Adipocyte (in vitro differentiated cells): ENCODE measurements at places on chromosomes 2 and 18.
A peak's percentile ranks its signal among the peaks of the same experiment; 100 is the strongest.

DNA sequence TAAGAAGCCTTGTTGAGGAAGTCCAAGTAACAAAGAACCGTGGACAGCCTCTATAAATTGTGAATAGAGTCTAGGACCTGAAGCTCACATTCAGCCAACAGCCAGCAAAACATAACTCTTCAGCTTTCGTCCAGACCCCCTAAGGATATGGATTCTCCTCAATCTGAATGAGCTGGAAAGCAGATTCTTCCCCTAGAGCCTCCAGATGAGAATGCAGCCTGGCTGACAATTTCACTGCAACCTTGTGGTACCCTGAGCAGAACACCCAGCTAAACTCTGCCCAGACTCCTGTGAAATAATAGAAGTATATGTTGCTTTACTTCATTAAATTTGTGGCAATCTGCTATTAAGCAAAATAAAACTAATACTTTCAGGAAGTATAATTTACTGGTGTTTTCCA, 483.5 kb upstream of the SLC8A1 start:
- DNase-seq, result no peak

GRCh38 chr2:137231628-137232027, 466.3 kb downstream of the THSD7B start:
- DNase-seq, result no peak

- no peak for DNase-seq
These were observed 73.3 kb downstream of the NAB1 start for GRCh38 chr2:190722061-190722759.

GRCh38 chr2:168355121-168355520, 101.0 kb upstream of the CERS6 start:
- no peak for DNase-seq

DNA sequence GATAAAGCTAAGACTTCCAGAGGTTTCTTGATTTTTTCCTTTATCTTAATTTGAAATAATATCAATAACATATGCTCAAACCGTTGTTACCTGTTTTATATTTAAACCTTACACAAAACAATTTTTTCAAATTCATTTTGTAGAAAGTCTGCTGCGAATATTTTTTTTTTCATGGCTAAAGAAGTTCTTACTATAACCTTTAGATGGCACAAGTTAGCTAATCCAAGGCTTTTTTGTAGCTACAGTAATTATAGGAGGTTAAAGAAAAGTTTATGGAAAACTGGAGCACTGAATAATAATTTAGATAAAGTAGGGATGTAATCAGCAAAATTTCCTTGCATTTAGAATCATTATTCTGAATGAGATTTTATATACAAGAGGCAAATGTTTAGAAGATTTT, 78.0 kb upstream of the PNPT1 start:
- DNase-seq, result peak; percentile 81

GRCh38 chr2:235770909-235771820, 277.3 kb downstream of the AGAP1 start:
- no peak for DNase-seq

DNA sequence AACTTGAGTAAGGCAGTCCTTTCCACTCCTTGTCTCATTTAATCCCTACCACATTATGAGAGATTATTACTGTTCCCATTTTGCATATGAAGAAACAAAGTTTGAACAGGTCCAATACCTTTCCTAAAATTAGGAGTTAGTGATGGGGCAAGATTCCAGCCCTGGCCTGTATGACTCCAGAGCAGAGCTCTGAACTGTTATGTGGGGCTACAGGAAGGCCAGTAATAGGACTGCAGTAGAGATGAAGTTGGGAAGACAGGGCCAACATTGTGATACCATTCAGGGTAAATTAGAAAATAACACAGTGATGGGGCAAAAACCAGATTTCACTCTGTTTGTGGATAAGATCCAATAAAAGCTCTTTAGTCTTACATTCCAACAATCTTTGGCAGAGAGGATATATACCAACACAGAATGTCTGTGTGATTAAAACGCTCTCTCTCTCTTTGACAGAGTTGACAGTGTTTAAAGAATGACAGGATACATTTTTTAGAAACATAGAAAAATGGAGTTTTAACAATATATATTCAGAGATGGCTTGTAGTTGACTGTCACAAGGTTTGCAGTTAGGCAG, 22.7 kb downstream of the KATNAL2 start:
- DNase-seq, result peak; percentile 48

DNA sequence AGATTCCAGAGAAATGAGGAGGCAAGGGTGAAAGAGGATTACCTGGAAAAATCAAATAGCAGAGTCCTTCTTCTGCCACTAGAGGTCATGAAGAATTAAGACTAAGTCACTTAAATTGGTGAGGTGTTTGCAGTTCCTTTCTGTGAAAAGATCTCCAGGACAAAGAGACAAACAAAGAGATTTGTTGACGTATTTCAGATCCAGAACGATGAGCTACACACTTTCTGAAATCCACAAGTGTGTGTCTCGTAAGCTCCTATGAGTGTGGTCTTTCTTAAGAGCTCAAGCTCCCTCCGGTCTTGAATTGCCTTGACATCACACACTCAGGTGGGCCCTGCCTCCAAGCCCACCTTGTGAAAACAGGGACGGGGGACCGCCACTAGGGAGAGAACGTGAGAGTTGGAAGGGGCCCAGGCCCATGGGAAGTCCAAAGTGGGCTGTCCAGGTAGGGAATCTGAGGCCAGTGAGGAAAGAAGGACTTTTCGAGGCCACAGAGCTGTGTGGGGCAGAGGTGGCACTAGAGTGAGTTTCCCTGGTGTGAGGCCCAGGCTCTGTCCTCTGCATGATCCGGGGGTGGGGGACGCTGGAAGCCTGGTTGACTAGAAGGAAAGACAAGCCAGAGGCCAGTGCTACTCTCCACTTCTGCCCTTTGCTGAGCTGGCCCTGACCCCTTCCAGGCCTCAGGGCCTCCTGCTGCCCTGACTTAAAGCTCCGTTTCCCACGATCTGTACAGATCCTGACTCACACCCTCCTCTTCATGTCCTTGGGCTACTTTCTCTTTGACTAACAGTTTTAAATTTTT, 168.1 kb upstream of the NCK2 start:
- peak; percentile 70 for DNase-seq

DNA sequence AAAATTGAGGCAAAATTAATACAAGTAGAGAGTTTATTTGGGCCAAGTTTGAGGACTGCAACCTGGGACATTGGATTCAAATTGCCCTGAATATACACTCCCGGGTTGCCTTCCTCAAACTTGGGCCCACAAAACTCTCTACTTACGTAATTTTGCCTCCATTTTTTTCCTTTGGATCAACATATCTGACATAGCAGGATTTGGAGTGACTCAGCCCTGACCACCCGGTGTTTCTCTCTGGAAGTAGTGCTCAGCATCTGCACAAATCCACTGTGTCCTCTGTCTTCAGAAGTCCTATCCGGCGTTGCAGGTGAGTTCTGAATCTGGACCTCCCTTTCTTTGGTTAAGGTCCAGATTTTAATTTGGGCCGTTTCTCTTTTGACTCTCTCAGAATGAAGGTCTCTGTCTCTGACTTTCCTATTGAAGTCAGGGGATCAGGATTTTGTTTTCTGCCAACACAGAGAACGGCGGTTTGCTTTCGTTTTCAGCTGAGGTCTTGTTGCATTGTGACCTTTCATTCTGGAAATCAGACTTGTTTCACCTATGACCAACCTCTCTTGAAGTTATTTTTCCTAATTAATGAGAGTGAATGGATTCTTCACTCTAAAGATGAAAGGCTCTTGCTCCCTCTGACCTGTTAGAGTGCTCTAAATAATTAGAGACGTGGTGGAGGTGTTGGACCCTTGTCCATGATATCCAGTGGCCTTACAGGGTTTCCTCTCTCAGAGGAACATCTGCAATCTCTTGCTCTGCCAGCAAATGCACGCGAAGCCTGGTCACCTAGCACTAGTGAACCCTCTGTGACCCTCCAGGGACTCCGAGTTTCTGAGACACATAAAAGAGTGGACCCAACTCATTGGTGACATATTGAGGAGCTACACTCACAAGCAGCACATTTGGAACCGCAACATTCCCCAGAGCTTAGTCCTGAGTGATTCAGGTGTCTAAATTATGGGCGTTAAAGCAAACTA, 13.6 kb downstream of the TCF23 start:
- peak; percentile 25 for DNase-seq
